ENCODE measurements at places on chromosomes 11 and 22. TPM values are rescaled to one million over a fixed set of nuclear protein-coding genes. Genes with fewer than 3 reads are reported as not detected.

The SPDYC gene
- not detected for total RNA-seq

- H3K4me3 ChIP-seq: no peak overlapping the region
- peaks cover 23% of the 10 kb centered on the region for H3K4me1 ChIP-seq
- peak overlapping the region; percentile 60 for H3K27ac ChIP-seq
- no peak for DNase-seq
- H3K36me3 ChIP-seq: peaks cover 8% of the 10 kb centered on the region
Measured at GRCh38 chr11:72114570-72114969, 2.1 kb upstream of the ANAPC15 start.

- H3K4me3 ChIP-seq: no peak overlapping the region
- DNase-seq: no peak
- no peak overlapping the region for H3K27ac ChIP-seq
- H3K27me3 ChIP-seq: no peaks in the 10 kb centered on the region
- peaks cover 10% of the 10 kb centered on the region for H3K36me3 ChIP-seq
- peaks cover 10% of the 10 kb centered on the region for H3K4me1 ChIP-seq
Measured at GRCh38 chr22:49507607-49508292, 319.9 kb downstream of the BRD1 start.

GRCh38 chr11:36508743-36509142 lies 1.3 kb downstream of the TRAF6 start:
- no peaks in the 10 kb centered on the region for H3K36me3 ChIP-seq
- H3K4me3 ChIP-seq: peak overlapping the region; percentile 97
- peak overlapping the region; percentile 96 for H3K27ac ChIP-seq
- peaks cover 2% of the 10 kb centered on the region for H3K27me3 ChIP-seq
- H3K4me1 ChIP-seq: peaks cover 48% of the 10 kb centered on the region

DNA sequence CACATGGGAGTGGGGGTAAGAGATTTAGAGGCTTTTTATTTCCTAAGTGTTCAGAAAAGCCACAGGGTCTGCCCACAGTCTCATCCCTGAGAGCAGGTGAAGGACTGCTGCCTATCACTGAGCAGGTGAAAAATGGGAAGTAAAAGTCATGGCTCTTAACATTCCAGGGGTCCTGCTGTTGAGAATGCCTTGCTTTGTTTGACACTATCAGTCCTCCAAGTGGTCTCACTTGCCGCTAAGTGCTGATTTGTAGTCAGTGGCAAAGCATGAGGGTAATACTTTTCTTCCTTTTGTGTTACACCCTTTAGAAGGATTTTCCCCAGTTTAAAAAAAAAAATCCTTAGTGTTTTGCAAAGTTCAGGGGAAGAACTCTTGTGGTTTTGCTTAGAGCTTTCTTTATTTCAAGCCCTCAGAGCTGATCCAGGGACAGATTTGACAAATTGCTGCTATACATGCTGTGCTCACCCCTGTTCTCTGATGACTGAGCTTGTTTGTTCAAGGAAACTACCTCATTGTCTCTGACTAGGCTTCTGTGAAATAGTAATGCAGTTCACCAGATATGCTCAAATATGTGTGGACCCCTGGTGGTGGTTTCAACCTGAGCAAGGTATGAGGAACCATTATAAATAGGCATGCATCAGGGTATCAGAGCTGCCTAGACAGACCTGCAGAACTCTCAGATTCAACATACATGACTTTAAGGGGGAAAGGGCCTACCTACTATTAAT lies 141.0 kb downstream of the ARHGAP42 start:
- no peak overlapping the region for H3K27ac ChIP-seq
- H3K36me3 ChIP-seq: no peaks in the 10 kb centered on the region
- H3K4me3 ChIP-seq: no peak overlapping the region
- DNase-seq: no peak
- no peaks in the 10 kb centered on the region for H3K27me3 ChIP-seq
